HS-5 (cell line): ENCODE measurements at places on chromosomes 5 and 9.

- no peak for DNase-seq
These were observed 425.0 kb upstream of the MEF2C start for GRCh38 chr5:89307972-89308371.

- no peak for DNase-seq
These were observed 358.0 kb downstream of the TAF11L14 start for GRCh38 chr5:17992291-17992690.

- no peak for DNase-seq
These were observed 14.6 kb upstream of the KCNIP1 start for GRCh38 chr5:170489199-170489598.

DNA sequence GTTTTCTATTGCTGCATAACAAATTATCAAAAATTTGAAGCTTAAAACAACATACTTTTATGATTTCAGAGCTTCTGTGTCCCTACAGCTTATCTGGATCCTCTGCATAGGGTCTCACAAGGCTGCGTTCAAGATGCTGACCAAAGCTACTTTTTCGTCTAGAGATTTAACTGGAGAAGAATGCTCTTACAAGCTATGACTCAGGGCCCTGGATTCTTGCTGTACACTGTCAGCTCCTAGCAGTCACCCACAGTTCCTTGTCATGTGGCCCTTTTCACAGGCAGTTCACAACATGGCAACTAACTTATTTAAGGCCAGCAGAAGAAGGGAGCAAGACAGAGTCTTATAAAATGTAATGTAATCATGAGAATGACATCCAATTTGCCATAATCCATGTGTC is 70.8 kb upstream of the FAM174A start:
- DNase-seq = peak; percentile 56

- no peak for DNase-seq
These were observed 94.6 kb downstream of the ALDH1A1 start for GRCh38 chr9:72858089-72858912.

GRCh38 chr5:108634010-108634616 is 113.6 kb upstream of the FER start:
- no peak for DNase-seq

GRCh38 chr9:14312719-14313377 is 1.1 kb downstream of the NFIB start:
- no peak for DNase-seq
